ENCODE measurements at places on chromosomes 6 and 20. TPM values are rescaled to one million over a fixed set of nuclear protein-coding genes. Genes with fewer than 3 reads are reported as not detected.
A peak's percentile ranks its signal among the peaks of the same experiment; 100 is the strongest.

GRCh38 chr20:10984913-10985312 is 311.1 kb upstream of the JAG1 start:
- peaks cover 9% of the 10 kb centered on the region for H3K4me1 ChIP-seq
- no peaks in the 10 kb centered on the region for H3K36me3 ChIP-seq
- no peaks in the 10 kb centered on the region for H3K27me3 ChIP-seq
- H3K27ac ChIP-seq = no peak overlapping the region

DNA sequence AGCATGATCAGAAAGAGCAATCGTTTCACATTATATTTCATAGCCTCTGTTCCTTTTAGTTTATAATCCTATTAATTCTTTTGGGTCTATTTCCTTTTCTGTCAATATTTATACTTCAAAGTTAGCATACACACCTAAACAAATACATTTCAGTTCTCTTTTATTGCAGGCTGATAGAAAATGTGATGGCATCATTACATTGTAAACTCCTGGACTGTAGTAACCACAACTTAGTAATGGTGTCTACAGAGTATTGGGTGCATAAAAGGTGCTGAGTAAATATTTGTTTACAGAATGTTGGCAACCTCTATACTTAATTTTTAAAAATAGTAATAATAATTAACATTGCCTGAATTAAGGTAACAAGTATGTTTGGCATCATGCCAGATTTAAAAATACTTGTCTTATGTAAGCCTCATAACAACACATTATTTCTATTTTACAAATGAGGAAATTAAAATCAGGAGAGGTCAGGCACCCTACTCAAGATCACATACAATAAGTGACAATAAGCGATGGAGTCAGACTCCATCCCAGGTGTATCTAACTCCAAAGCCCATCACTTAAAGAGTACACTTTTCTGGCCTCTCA is 195.0 kb downstream of the UBE3D start:
- no peaks in the 10 kb centered on the region for H3K4me1 ChIP-seq
- H3K27me3 ChIP-seq = no peaks in the 10 kb centered on the region
- no peak overlapping the region for H3K27ac ChIP-seq

Gene AARS2
- 17.3 TPM for polyA plus RNA-seq

GRCh38 chr6:158408013-158408412 is 95.7 kb downstream of the TULP4 start:
- no peak overlapping the region for H3K4me3 ChIP-seq
- DNase-seq = no peak
- H3K27ac ChIP-seq = no peak overlapping the region
- H3K4me1 ChIP-seq = no peaks in the 10 kb centered on the region
- H3K36me3 ChIP-seq = no peaks in the 10 kb centered on the region

- H3K27me3 ChIP-seq = no peaks in the 10 kb centered on the region
- peak; percentile 3 for DNase-seq
- H3K4me3 ChIP-seq = no peak overlapping the region
- no peaks in the 10 kb centered on the region for H3K4me1 ChIP-seq
- peaks cover 17% of the 10 kb centered on the region for H3K36me3 ChIP-seq
- H3K27ac ChIP-seq = no peak overlapping the region
Observed at GRCh38 chr20:37053230-37053950, 42.4 kb downstream of the RBL1 start.

Gene GRM4
- polyA plus RNA-seq = 0.31 TPM

Gene CLPSL2
- polyA plus RNA-seq = not detected

Gene JPH2
- 142 TPM for polyA plus RNA-seq

Gene BPIFB1
- not detected for polyA plus RNA-seq

Gene LAMA2
- polyA plus RNA-seq = 13.4 TPM

- no peak overlapping the region for H3K27ac ChIP-seq
- no peak for DNase-seq
- no peaks in the 10 kb centered on the region for H3K4me1 ChIP-seq
- H3K4me3 ChIP-seq = no peak overlapping the region
Observed at GRCh38 chr20:22491194-22491505, 93.2 kb downstream of the FOXA2 start.

GRCh38 chr6:168134560-168135201 is 55.7 kb upstream of the FRMD1 start:
- no peaks in the 10 kb centered on the region for H3K36me3 ChIP-seq
- DNase-seq = no peak
- H3K27me3 ChIP-seq = no peaks in the 10 kb centered on the region
- H3K27ac ChIP-seq = no peak overlapping the region

- H3K4me1 ChIP-seq = no peaks in the 10 kb centered on the region
- no peaks in the 10 kb centered on the region for H3K36me3 ChIP-seq
- H3K27ac ChIP-seq = no peak overlapping the region
Observed at GRCh38 chr20:15012566-15012965, 675.2 kb upstream of the FLRT3 start.

GRCh38 chr6:156256161-156256560 is 521.0 kb upstream of the ARID1B start:
- no peaks in the 10 kb centered on the region for H3K27me3 ChIP-seq
- H3K4me1 ChIP-seq = no peaks in the 10 kb centered on the region
- no peak for DNase-seq
- H3K27ac ChIP-seq = no peak overlapping the region

DNA sequence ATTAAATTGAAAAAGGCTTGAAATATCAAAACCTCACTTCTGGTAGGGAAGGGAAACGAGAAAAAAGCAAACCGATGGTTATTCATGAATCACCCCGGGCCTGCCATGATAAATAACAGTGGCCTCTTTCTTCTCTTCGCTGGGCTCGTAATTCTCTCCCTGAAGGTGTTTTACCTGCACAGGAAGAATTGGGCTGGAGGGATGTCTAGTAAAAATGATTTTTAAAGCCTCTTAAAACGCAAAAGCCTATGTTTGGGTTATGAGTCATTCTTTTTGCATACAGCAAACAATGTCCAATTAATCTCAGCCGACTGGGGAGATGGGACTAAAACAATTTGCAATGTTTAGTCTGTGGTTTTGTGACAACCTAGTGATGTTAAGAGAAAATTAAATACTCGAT is 16.8 kb downstream of the LINC00237 start:
- peaks cover 4% of the 10 kb centered on the region for H3K4me1 ChIP-seq
- no peaks in the 10 kb centered on the region for H3K36me3 ChIP-seq
- no peak for DNase-seq
- H3K27me3 ChIP-seq = peaks cover 13% of the 10 kb centered on the region
- H3K27ac ChIP-seq = no peak overlapping the region
- no peak overlapping the region for H3K4me3 ChIP-seq

GRCh38 chr6:118645395-118645794 is 6.0 kb downstream of the CEP85L start:
- no peak overlapping the region for H3K27ac ChIP-seq
- H3K36me3 ChIP-seq = no peaks in the 10 kb centered on the region
- DNase-seq = no peak
- no peak overlapping the region for H3K4me3 ChIP-seq

Gene FAM217A
- not detected for polyA plus RNA-seq

Gene OPRM1
- not detected for polyA plus RNA-seq

DNA sequence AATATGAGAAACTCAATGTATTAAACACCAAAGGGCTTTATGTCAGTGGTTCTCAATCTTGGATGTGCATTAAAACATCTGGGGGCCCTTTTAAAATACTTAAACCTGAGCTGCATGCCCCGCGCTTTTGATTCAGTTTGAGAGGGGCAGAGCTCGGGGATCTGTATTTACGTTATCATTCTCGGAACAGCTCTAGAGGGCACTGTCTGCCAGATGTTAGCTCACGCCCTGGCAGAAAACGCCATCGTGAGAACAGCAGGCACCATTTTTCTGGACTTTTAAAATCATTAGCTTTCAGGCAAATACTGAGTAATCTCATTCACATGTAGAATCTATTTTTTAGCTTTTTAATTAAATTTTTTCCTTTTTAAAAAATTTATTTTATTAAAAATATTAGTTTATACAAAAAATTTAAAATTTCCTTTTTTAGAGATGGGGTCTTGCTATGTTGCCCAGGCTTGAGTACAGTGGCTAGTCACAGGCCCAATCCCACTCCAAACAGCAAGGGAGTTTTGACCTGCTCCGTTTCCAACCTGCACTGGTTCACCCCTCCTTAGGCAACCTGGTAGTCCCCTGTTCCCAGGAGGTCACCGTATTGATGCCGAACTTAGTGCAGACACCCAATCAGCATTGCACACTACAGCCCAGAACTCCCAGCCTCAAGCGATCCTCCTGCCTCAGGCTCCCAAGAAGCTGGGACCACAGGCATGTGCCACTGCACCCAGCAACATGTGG is 30.0 kb upstream of the ZNF133 start:
- H3K27ac ChIP-seq = no peak overlapping the region
- no peak for DNase-seq

DNA sequence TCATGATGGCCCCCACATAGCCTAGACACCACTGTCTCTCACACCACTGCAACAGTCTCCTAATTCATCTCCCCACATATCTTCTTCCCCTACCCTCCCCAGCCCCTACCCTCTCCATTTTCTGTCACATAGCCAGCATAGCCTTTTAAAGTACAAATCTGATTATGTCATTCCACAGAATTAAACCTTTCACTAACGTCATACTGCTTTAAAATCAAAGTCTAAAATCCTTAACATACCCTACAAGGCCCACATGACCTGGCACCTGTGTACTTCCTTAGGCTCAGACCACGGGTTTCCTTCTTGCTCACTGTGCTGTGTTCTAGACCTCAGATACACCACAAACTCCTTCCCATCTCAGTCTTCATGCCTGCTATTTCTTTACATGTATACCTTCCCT is 5.9 kb downstream of the OSTM1 start:
- H3K4me1 ChIP-seq = peaks cover 1% of the 10 kb centered on the region
- no peak for DNase-seq
- no peak overlapping the region for H3K27ac ChIP-seq

Gene GJA1
- 2.6 TPM for polyA plus RNA-seq

Gene PERP
- 67.9 TPM for polyA plus RNA-seq

Gene ADGRF5
- polyA plus RNA-seq = 0.51 TPM

DNA sequence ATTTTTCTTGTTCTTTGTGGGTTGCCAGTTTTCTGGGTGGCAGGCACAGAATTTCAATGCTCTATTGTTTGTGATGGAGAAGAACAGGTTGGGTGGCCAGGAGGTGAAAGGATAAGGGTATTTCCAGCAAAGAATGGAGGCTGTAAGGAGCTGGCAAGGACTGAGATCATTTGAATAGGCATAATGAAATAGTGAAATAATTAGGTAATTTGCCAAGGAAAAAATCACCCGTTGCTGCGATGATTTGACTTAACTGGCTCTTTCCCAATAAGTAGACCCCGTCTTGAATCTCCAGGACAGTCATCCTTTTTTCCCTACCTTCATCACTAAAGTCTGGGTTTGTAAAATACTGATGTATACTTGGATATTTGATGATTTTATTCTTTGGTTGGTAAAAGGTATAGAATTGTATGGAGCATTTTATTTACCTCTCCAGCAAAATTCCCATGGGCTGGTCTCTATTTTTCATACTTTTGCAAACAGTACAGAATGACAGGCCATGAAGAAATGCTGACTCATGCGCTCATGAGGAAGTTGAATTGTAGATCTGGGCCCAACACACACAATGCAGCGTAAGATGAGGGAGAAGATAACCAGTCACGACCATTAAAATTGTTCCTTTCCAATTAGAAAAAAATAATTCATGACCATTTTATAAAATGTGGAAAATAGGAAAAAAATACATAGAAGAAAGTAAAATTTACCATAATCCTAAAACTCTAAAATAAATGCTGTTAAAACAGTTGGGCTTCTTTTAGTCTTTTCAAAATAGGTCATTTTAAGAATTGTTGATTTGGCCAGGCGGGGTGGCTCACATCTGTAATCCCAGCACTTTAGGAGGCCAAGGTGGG is 2.4 kb upstream of the GCNT2 start:
- peak; percentile 40 for DNase-seq
- no peak overlapping the region for H3K4me3 ChIP-seq
- H3K27ac ChIP-seq = peak overlapping the region; percentile 8
- no peaks in the 10 kb centered on the region for H3K27me3 ChIP-seq

Gene KIF6
- polyA plus RNA-seq = 1.7 TPM

Gene FBXO9
- 182 TPM for polyA plus RNA-seq

Gene LTB
- 0.61 TPM for polyA plus RNA-seq

DNA sequence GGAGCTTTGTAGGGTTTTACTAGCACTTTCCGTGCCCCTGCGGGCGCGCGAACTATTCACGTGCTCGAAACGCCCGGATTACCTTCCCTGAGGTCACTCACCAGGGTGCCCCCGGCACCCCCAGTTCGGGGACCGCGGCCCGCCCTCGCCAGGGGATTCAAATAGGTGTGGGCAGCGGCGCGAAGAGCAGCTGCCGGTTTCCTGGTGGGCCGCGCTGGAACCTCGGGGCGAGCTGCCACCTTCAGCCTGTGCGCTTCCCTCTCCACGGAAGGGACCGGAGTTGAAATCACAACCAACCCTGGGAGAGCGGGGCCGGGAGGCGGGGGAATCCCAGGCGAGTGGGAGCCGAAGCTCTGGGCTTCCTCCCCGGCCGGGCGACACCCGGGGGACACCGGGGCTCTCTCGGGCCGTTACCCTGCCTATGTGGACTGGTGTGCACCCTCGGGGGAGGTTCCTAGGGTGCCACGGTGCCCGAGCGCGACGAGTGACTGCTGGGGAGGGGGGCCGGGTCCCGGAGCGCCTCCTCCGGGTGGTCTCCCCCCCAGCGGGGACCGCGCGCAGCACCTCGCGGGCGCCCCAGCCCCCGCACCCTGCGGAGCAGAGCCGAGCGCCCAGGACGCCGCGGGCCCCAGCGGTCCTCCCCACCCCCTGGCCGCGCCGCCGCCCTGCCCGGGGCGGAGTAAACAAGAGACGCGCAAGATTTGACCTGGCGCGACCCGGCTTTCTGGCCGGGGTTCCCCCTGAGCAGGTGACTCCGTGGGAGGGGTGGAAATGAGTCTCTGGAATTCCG is 2.1 kb upstream of the HIVEP2 start:
- H3K36me3 ChIP-seq = no peaks in the 10 kb centered on the region
- peak; percentile 78 for DNase-seq
- peak overlapping the region; percentile 100 for H3K27ac ChIP-seq
- no peaks in the 10 kb centered on the region for H3K27me3 ChIP-seq
- H3K4me1 ChIP-seq = peaks cover 9% of the 10 kb centered on the region

DNA sequence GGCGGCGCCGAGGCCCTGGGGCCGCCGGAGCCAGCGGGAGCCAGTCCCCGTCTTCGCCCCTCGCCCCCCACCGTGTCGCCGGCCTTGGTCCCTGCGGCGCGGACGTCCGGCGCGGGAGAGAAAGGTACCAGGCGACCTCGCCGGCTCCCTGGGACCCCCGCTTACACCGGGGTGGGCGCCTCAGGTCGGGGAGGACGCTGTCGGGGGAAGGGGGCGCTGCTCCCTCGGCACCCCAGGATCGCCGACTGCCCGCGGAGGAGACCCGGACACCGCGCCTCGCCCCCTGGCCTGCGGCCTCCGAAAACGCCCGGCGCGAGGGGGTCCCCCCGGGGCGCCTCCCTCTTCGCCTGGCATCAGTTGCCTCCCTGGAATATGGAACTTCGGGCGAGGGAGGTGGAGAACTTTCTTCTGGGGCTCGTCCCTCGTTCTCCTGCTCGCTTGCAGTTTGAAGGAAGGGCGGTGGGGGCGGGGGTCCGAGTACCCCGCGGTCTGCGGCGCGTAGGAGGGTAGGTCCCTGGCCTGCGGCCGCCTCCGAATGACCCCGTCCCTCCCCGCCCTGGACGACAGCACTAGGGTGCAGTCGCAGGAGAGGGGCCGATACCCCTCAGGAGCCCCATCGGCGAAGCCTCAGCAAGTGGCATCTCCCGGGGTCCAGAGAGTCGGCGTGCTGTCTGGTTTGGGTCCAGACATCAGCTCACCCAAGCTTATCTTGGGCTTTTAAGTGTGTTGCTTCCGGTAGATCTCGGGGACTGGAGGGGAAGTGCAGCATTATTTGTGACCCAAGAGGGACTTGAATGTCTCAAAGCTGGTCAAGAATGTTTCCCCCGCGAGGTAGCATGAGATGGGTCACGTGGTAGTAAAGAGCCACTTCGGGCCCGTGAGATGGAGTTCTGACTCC is 549 bp downstream of the ANKRD6 start:
- peak overlapping the region; percentile 57 for H3K4me3 ChIP-seq
- H3K27me3 ChIP-seq = no peaks in the 10 kb centered on the region
- H3K4me1 ChIP-seq = peaks cover 13% of the 10 kb centered on the region
- H3K27ac ChIP-seq = no peak overlapping the region

Measured in cardiac muscle cell (in vitro differentiated cells and primary cell).